Articular chondrocyte of knee joint (primary cell): ENCODE measurements at places on chromosomes 5 and 9. TPM values are rescaled to one million over a fixed set of nuclear protein-coding genes. Genes with fewer than 3 reads are reported as not detected.

Gene PCDHGA6
- total RNA-seq: 7.8 and 10.4 TPM in 2 replicates

Gene PROB1
- total RNA-seq: 0.76 and 0.78 TPM in 2 replicates

Gene S1PR3
- total RNA-seq: 10.5 and 16.6 TPM in 2 replicates

Gene ITK
- under 0.01 and 0.65 TPM in 2 replicates for total RNA-seq

Gene CDHR2
- not detected in 2 replicates for total RNA-seq

Gene TMEM252
- not detected in 2 replicates for total RNA-seq

Gene DMRTA1
- 0.78 and 2.6 TPM in 2 replicates for total RNA-seq

Gene MRPL22
- 19.1 and 21.2 TPM in 2 replicates for total RNA-seq

Gene ZDHHC11B
- under 0.01 and 0.13 TPM in 2 replicates for total RNA-seq
